H1 (cell line): ENCODE measurements at places on chromosomes 11 and 22. TPM values are rescaled to one million over a fixed set of nuclear protein-coding genes. Genes with fewer than 3 reads are reported as not detected.

The KCNK4 gene
- 0.19 TPM in 1 of 2 replicates, not detected in the other for total RNA-seq

DNA sequence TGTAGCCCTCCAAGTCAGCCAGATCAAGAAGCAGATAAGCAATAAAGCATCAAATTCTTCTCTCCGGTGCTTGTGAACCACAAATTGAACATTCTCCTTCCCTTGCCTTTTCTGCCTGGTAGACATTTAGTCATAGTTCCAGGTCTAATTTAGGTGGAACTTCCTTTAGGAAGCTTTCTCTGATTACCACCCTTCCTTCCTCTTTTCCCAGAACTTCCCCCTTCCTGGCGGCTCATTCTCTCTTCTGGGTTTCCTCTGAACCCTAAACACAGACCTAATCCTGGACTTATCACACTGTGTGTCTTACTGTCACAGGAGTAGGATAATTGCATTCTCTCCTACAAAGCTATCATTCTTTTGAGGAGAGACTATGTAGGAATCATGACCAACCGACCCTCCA lies 61.9 kb downstream of the RCN1 start:
- no peak for DNase-seq

GRCh38 chr22:50170453-50171318 lies at the start of gene PANX2:
Gene PANX2, plus strand, starts transcription at chr22:50170731. Its CDS starts 0 bp downstream, at chr22:50170731.
- no peak for DNase-seq

DNA sequence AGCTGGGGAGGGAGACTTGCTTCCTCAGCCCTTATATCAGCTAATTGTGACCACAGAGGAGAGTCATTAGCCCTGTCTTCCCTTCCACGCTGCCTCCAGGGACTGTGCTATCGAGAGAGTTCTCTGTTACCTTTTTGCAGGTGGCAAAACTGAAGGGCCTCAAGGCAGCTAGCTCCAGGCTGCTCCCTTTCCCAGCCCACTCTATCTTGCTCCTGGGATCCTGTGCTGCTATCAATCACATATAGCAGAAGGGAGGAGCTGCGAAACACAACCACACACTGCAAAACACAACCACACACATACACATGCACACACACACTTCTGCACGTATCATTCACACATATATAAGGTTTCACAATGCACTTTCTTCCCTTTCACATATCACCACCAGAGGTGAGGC lies 205.3 kb upstream of the MTNR1B start:
- no peak for DNase-seq

The CRYBB1 gene
- 1.7 and 4.2 TPM in 2 replicates for total RNA-seq
